ENCODE measurements at places on chromosomes 7 and 10.

GRCh38 chr7:80869106-80869784, 49.6 kb downstream of the SEMA3C start:
- no peak for DNase-seq

- no peak for DNase-seq
Measured at GRCh38 chr7:41832941-41833340, 130.1 kb upstream of the INHBA start.

DNA sequence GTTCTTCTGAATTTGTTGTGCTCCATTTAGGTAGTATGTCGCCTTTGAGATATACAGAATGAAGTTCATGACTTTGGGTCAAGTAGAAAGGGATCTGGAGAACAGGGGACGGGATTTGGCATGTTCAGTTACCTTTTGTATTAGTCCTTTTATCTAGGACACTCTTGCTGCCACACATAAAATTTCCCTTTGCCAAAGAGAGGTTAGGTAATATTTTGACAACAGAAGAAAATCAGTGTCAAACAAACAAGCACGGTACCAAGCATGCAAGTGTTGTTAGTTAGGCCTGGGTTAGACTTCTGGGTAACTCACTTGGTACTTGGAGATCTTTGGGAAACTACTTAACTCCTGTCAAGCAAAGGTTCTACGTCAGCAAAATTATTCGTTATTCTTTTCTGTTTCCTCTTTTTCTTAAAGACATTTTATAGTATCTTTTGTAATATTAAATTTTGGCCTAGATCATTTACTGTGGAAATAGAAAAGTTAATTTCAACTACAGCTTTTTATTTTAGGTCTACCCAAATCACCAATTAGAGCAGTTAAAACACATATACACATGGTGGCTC, 116.7 kb downstream of the PLXDC2 start:
- no peak for DNase-seq

GRCh38 chr7:51278797-51279196, 37.8 kb downstream of the COBL start:
- DNase-seq, result no peak

GRCh38 chr10:122882766-122883165, 3.4 kb upstream of the FAM24B start:
- no peak for DNase-seq

DNA sequence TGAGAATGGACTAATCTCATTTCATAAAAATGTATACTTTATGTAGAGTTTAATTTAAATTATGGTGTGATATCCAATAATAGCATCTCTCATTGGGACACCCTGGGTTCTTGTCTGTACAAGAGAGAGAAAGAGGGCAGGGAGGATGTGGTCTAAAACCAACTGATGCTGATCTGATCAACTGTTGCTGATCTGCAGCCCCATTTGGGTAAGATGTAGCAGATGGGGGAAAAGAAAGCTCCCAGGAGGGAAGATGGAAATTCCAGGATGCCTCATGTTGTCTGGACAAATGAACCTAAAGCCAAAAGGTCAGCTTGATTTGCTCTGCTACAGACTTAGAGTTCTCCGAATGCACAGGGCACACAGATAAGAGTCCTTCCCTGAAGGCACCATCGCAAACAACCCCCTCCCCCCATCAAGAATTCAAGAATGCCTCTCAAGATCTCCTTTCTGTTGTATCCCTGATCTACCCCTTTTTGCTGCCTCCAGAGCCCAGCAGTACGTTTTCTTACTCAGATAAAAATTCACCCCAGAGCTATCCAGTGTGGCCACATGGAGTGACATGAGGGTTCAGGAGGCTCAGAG, 171.4 kb upstream of the INHBA start:
- no peak for DNase-seq

- no peak for DNase-seq
Measured at GRCh38 chr10:103691723-103692435, 163.5 kb downstream of the SH3PXD2A start.

- DNase-seq, result no peak
Measured at GRCh38 chr10:7040681-7041080, 370.2 kb downstream of the SFMBT2 start.

DNA sequence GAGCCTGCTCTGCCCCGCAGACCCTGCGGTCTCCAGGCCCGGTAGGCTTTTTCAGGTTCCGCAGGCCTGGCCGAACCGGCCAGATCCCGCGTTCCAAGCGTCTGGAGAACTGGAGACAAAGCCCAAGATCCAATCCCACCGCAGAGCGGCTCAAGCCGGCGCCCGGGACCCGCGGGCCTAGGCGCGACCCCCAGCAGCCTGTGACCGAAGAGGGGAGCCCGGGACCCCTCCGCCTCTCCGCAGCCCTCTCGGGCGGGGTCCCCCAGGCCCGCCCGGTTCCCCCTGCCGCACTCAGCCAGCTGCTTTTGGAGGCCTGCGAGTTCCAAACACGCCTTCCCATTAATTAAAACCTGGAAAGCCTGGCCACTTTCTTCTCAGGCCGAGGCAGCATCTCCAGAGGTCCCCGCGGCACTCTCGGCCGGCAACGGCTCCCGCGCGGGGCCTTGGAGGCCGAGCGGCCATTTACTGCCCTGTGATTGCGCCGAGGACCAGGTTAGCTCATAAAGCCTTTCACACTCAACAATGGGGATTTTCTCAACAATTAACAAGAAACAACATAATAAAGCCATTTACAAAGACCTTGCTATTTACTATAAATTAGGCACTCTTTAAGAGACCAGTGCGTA, 16.7 kb downstream of the SKIDA1 start:
- DNase-seq, result no peak

DNA sequence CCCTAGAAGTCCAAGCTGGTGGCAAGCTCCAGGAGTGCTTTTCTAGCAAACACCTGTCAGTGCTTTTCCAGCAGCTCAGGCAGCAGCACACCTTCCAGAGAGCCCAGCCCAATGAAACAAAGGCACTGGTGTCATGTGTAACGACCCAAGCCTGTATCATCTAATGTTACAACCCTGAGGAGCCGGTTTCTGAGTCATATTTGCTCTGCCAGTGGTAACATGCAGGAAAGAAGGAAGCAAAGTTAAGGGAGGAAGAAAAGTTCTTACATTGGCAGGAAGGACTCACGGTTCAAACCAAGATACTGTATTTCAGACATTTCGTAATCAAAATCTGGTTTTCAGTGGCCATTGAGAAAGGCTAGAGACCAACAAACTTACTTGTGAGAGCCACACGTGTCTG, at the start of gene ANKRD22:
ANKRD22 (minus strand) TSS at position 139 of the 400 bp plus-strand sequence. CDS start 237 bp downstream, outside the sequence.
- DNase-seq, result no peak

Measured in activated naive CD8-positive, alpha-beta T cell treated with anti-CD3 and anti-CD28 coated beads, Interleukin-2, amount 50 U/mL, for 16 hours (primary cell).